ENCODE measurements at places on chromosomes 12 and 14.

- no peak for DNase-seq
Measured at GRCh38 chr14:104594310-104595046, 10.1 kb downstream of the TMEM179 start.

DNA sequence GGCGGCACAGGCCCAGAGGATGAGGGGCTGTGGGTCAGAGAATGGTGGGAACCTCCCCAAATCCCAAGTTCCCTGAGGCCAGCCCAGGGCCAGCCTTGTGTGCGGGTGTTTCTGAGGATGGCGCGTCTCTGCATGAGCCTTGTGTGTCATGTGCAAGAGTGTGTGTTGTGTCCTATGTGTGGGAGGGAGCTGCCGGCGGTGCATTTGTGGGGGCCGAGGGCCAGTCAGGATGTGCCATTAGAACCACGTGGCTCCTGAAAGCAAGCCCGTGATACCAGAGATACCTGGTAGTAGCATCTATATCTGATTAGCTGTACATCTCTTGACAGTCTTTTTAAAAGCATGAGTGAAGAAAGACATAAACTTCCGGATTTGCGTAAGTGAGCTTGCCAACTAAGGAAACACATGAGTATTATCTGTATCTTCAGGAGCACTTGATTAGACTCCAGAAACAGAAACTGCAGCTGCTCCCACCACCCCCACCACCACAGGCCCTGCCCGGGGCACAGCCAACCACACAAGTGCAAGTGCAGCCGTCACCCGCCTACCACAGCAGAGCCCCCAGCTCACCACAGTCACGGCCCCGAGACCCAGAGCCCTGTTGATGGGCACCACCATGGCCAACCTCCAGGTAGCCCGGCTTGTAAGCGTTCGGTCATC lies 19.2 kb downstream of the DDX51 start:
- no peak for DNase-seq

DNA sequence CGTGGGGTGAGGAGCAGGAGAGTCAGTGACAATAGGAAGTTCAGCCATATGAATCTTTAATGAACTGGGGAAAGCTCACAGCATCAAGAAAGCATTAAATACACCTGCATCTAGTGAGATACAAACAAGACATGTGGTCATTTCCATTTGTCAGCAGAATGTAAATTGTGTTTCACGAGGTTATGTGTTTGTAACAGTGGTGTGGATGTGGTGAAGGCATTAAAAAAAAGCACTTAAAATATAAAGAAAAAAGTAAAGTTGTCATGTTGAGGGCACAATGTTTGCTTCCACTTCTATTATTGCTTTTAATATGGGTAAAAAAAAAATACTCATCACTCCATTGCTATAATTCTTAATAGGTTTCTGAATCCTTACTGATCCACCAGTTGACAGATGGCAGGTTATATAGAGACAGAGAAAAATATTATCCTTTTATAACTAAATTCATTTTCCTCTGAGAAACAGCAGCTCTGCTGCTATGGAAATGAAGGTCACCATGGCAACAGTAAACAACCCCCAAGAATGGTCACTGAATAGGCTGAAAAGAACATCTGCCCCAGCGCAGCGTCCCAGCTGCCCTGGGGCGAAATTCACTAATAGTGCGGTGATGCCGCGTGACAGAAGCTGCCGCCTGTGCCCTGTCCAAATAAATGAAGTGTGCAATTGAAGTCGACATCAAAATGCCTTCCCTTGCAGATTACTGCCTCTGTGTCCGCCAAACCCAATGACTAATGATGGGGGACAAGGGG lies 226.1 kb downstream of the FOXN3 start:
- DNase-seq, result no peak

- no peak for DNase-seq
Measured at GRCh38 chr14:91366749-91367148, 50.9 kb downstream of the CCDC88C start.

GRCh38 chr12:2094597-2094996 lies 41.8 kb downstream of the CACNA1C start:
- DNase-seq, result no peak

Measured in nucleus accumbens (tissue), 56 donors.